ENCODE measurements at places on chromosomes 4 and X.

GRCh38 chrX:24761306-24761705 is 67.6 kb downstream of the POLA1 start:
- DNase-seq, result no peak

- no peak for DNase-seq
Observed at GRCh38 chr4:10809905-10810304, 125.3 kb upstream of the CLNK start.

GRCh38 chr4:76659103-76659490 is 224.1 kb downstream of the SHROOM3 start:
- DNase-seq, result peak; percentile 80

- no peak for DNase-seq
Observed at GRCh38 chr4:54625391-54625790, 32.4 kb upstream of the KIT start.

DNA sequence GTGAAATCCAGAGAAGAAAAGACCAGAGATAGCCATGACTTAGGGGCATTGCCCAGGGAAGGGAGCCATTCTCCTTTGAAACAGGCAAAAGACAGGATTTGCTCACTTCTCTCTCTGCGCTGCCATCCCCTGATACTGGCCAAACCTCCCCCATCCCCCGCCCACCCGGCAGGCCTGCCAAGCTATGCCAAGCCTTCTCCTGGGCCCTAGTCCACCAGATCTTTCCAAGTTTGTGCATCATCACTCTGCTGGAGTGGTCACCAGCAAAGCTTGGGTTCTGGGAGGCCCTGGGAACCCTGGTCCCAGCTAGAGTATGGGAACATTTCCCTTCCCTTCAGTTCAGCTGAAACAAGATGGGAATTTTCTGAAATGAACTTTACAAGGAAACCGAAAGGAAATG is 18.4 kb downstream of the EFNB1 start:
- DNase-seq, result no peak

DNA sequence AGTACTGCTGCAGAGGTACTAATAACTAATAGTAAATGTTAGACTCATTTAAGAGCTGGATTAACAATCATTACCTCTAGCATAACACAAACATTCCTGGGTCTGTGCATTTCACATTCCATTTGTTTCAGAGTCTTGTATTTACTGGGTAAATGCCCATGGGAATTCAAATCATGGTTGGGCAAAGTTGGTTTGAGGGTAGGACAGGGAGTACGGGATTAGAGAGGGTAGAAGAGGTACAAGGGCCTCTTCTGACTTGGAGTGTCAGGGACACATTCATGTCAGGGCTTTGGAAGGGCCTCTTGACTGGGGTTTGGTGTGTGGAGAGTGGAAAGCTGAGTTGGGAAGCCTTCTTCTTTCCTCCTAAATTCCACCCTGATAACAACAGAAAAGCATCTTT is 65.9 kb downstream of the WWC2 start:
- no peak for DNase-seq

DNA sequence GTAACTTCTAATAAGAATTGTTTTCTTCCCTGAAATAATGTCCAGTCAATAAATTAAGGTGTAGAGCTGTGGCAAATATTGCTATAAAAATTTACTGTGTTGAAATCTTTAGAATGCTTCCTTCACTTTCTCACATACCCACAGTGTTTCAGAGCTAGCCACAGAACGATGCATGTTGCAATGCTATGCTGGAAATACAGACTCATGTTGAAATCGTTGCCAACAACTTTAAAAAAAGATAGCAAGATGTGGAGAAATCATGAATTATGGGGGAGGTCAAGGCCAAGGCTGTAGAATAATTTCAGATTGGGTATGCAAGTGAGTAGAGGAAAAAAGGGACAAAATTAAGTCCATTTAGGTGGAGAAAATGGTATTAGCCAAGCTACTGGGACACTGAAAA is 204.8 kb downstream of the VEGFC start:
- no peak for DNase-seq

GRCh38 chr4:13367244-13367643 is 116.9 kb downstream of the RAB28 start:
- peak; percentile 5 for DNase-seq

DNA sequence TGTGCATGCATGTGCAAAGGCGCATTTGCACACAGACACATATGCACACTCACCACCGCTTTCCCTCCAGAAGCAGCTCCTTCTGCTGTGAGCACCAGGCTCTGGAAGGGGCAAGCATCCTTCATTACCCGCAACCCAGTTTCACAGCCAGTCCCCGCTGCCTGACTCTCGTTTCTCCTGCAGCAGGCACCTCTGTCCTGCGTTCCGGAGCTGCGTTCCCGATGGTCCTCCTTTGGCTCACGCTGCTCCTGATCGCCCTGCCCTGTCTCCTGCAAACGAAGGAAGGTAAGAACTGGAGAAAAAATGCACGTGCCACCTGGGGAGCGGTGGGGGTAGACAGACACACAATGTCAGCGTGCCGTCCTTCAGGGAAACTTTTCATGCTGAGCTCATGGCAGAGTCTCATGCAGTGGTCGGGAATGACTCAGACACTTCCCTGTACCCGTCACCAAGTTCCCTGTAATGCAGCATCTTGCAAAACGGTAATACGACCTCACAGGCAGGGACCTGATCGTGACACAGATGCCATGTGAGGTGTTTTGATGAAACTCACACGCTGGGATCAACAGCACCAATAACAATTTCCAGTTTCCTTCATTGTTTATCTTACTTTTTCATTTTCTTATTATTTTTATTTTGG is 5.1 kb downstream of the IL3RA start:
- no peak for DNase-seq

DNA sequence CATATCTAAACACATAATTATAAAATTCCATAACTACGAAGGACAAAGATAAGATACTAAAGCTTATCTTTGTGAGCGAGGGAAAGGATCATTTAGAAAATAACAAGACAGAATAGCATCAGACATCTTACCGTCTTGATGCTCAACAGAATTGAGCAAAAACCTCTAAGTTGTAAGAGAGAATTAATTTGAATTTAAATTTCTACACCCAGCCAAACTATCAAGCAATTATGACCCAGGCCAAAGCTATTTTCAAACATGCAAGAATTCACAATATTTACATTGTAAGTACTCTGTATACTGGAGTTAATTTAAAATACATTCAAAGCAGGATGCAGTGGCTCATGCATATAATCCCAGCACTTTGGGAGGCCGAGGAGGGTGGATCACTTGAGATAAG is 16.5 kb downstream of the CLOCK start:
- DNase-seq, result no peak

DNA sequence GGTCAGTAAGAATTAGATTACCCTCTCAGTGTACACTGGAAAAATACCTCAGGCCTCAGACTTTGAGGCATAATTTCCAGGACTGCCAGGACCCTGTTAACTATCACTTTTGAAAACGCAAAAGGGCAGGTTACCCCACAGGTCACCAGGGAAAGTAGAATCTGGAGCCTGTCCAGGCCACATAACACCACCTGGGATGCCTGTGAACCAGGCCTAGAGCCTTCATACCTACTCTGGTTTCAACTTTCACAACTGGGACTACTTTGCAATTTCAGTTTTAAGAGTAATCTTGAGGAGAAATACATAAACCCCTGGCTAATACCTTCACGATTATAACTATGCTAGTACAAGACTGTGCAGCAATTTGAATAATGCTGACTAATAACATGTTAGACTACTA is 132.4 kb downstream of the HHIP start:
- no peak for DNase-seq

- no peak for DNase-seq
Observed at GRCh38 chrX:148333989-148334388, 166.4 kb upstream of the AFF2 start.

DNA sequence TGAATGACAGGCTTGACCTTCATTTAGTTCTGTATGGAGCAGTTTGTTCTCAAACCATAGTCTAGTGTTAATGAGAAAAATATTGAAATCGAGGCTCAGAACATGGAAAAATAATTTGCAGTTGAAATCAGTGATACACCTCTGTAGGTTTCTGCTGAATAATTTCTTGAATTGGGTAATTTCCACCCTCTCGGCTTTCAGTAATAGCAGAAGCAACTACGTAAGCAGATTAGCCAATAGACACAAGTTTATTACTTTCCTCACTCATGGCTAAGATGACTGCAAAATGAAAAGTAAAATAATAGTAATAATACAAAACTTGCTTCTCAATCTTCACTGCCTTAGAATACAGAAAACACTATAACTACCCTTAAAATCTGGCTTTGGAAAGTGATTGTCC is 46.0 kb downstream of the USP38 start:
- no peak for DNase-seq

- DNase-seq, result peak; percentile 80
Observed at GRCh38 chrX:10902001-10902400, 209.1 kb upstream of the HCCS start.

GRCh38 chr4:37540486-37540885 is 145.7 kb downstream of the RELL1 start:
- peak; percentile 56 for DNase-seq

- peak; percentile 91 for DNase-seq
Observed at GRCh38 chrX:15946783-15947580, 92.4 kb upstream of the AP1S2 start.

- no peak for DNase-seq
Observed at GRCh38 chrX:48532161-48532560, 7.4 kb upstream of the TBC1D25 start.

- DNase-seq, result no peak
Observed at GRCh38 chrX:29318012-29318411, 730.8 kb downstream of the IL1RAPL1 start.

- no peak for DNase-seq
Observed at GRCh38 chrX:7242613-7243012, 94.7 kb upstream of the PUDP start.

- no peak for DNase-seq
Observed at GRCh38 chr4:83353516-83353915, 18.9 kb upstream of the HPSE start.

- DNase-seq, result no peak
Observed at GRCh38 chr4:140096921-140097320, 57.1 kb downstream of the MAML3 start.

DNA sequence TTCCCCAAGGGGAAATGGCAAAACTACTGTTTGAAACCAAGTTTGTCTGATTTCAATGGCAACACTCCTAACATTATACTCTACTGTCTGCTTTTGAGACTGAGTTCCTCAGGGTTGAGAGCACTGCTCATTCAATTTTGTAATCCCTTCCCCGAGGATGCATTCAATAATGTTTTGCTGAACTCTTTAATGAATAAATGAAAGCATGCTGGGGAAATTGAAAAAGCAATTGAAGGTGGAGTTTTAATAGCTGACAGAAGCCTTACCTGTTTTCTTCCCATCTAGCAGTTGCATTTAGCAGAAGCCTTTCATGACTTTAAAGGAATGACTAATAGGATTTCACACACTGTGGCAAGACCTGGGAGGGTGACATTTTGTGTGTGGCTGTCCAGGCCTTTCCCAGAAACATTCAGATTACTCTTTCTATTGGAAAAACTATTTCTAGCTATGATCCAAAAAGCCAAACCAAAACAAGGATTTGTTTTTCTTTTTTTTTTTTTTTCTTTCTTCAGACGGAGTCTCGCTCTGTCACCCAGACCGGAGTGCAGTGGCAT is 45.1 kb downstream of the DTHD1 start:
- DNase-seq, result no peak

DNA sequence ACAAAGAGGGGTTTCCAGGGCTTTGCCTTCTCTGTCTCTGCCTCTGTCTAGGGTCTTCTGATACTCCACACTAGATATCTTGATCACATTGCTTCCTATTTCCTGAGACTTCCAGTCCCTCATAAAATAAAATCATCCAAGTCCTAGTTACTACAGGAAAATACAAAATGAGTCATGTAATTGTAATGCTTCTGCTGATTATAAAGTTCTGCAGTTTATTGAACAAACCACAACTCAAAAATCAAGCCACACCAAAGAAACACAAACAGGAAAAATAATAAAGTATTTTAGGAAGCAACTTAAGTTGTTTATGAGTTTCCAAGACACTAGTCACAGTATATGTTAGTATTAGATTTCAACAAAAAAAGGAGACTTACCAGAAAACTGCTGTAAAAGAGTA is 695.1 kb upstream of the GALNTL6 start:
- DNase-seq, result peak; percentile 29

DNA sequence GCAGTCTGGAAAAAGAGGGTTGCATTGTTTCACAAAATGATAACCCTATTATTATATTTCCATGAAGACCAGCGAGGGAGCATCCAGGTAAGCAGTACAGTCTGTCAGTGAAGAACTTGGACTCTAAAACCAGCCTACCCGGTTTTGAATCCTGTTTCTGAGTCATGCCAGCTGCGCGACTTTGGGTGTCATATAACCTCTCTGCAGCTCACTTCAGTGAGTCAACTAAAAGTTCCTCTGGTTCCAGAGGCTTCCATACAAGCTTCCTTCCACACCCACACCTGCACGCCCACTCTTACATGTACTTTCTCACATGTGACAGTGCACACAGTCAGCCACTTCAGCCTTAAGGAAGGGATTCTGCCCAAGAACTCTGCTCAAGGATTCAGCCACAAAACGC is 49.8 kb upstream of the PRPS2 start:
- peak; percentile 13 for DNase-seq

GRCh38 chrX:109710181-109710580 is 22.9 kb downstream of the ACSL4 start:
- DNase-seq, result no peak

DNA sequence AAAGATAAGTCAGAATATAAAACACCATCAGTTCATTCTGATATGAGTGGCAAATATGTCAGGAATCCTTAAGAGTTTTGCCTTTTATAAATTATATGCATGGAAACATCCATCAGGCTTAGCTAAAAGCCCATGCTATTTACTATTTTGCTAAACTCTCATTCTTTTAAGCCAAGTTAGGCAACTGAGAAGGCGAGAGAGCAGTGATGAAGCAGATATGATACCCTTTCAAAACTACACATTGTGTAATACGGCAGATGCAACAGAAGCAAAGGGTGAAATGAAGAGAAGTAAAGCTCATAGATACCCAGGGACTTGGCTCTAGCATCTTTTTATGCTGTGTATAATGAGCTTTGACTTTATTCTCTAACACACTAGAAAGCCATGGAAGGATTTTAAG is 95.8 kb downstream of the SLIT2 start:
- DNase-seq, result no peak

GRCh38 chr4:15339737-15340136 is 88.1 kb upstream of the C1QTNF7 start:
- DNase-seq, result no peak

- DNase-seq, result no peak
Observed at GRCh38 chr4:153089742-153090141, 114.5 kb upstream of the TRIM2 start.

GRCh38 chr4:95178938-95179337 is 369.8 kb downstream of the UNC5C start:
- no peak for DNase-seq

GRCh38 chr4:152850377-152850776 is 70.6 kb downstream of the ARFIP1 start:
- peak; percentile 89 for DNase-seq

- no peak for DNase-seq
Observed at GRCh38 chr4:13547485-13548041, 3.3 kb upstream of the NKX3-2 start.

DNA sequence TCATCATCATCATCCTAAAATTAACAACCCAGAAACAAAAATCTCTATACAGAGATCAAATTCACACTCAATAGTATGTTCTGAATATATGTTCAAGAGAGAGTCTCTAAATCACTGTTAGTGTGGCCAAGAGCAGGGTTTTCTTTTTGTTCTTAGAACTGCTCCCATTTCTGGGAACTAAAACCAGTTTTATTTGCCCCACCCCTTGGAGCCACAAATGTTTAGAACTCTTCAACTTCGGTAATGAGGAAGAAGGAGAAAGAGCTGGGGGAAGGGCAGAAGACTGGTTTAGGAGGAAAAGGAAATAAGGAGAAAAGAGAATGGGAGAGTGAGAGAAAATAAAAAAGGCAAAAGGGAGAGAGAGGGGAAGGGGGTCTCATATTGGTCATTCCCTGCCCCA is 32.3 kb downstream of the CYBB start:
- DNase-seq, result no peak

All from kidney tubule cell (primary cell).